Aorta (tissue), 5 donors: ENCODE measurements at places on chromosomes 5 and 9. TPM values are rescaled to one million over a fixed set of nuclear protein-coding genes. Genes with fewer than 3 reads are reported as not detected.

- H3K36me3 ChIP-seq, result no peaks in the 10 kb centered on the region
- no peaks in the 10 kb centered on the region for H3K4me1 ChIP-seq
- DNase-seq, result peak; percentile 92
- H3K4me3 ChIP-seq, result no peak overlapping the region
These were observed 146.2 kb downstream of the RGS3 start for GRCh38 chr9:113609562-113610318.

- H3K36me3 ChIP-seq, result no peaks in the 10 kb centered on the region
- DNase-seq, result no peak
- no peak overlapping the region for H3K4me3 ChIP-seq
- no peak overlapping the region for H3K27ac ChIP-seq
These were observed 1.0 kb upstream of the NME5 start for GRCh38 chr5:138140268-138140667.

DNA sequence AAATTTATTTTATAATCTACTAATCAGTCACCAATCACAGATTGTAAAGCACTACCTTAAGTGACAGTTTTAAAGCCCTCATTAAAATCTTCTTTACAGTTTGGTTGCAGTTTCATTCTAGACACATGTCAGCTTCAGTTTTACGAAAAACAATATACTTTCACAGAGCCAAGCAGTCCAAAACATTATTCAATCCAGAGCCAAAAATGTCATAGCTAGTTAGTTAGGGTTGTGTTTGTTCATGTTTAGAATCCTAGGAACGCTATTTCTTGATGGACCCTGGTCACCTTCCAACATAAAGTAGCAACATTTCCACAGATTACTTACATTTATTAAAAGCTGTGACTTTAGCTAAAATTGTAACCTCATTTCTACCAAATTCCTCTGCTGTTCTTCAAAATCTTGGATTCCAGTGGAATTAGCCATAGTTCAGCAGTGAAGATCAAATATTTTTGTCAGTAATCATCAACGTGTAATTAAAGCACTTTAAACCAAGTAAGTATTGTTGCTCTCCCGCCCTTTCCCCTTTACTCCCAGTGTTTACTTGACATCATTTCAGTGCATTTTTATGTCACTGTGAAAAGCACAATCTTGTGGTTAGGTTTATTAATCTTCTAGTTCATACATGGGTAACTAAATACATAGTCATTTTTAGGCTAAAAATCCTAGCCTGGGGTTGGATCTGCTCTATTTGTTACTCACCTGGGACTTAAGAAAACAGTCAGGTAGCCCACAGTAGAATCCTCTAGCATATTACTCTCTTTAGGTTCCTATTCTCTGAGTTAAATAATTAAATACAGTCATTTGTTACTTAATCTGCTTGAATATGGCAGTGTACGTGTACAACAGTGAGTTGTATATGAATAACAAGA lies 74.3 kb downstream of the NIPBL start:
- no peaks in the 10 kb centered on the region for H3K27me3 ChIP-seq
- no peak overlapping the region for H3K27ac ChIP-seq
- DNase-seq, result no peak
- H3K4me3 ChIP-seq, result no peak overlapping the region

DNA sequence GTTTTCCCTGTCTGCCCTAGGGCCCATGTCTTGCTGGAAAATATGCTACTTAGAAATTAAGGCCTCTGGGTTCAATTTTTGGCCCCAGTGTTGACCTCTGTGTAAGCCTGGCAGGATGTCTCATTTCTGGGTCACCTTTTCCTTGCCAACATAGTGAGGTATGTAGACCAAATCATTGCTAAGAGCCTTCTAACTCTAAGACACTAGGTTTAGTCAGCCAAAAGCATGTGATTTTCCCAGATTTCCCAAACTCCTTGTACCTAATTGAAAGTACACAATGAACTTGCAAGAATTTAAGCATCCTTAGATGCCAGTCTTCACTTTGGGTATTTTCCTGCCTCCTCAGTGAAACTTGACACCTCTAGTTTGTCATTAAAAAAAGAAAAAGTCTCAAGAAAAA lies 77.0 kb downstream of the GALNT10 start:
- H3K36me3 ChIP-seq, result no peaks in the 10 kb centered on the region
- H3K27me3 ChIP-seq, result no peaks in the 10 kb centered on the region
- peaks cover 4% of the 10 kb centered on the region for H3K4me1 ChIP-seq
- DNase-seq, result no peak
- no peak overlapping the region for H3K4me3 ChIP-seq

GRCh38 chr9:19429595-19429994 lies 20.8 kb downstream of the ACER2 start:
- H3K27me3 ChIP-seq, result no peaks in the 10 kb centered on the region
- no peaks in the 10 kb centered on the region for H3K36me3 ChIP-seq
- no peak overlapping the region for H3K27ac ChIP-seq
- H3K4me3 ChIP-seq, result no peak overlapping the region

The PLCXD3 gene
- 14.5 TPM for total RNA-seq

The CANX gene
- 514 TPM for total RNA-seq

The BTNL8 gene
- total RNA-seq, result 0.30 TPM

The RETREG1 gene
- total RNA-seq, result 9.7 TPM

The PDCD1LG2 gene
- 5.4 TPM for total RNA-seq
